ENCODE measurements at places on chromosomes 7 and 10.

- peak; percentile 49 for DNase-seq
These were observed 20.7 kb upstream of the ZMIZ1 start for GRCh38 chr10:79047875-79048638.

- DNase-seq: no peak
These were observed 128.0 kb downstream of the NRCAM start for GRCh38 chr7:108328174-108328651.

DNA sequence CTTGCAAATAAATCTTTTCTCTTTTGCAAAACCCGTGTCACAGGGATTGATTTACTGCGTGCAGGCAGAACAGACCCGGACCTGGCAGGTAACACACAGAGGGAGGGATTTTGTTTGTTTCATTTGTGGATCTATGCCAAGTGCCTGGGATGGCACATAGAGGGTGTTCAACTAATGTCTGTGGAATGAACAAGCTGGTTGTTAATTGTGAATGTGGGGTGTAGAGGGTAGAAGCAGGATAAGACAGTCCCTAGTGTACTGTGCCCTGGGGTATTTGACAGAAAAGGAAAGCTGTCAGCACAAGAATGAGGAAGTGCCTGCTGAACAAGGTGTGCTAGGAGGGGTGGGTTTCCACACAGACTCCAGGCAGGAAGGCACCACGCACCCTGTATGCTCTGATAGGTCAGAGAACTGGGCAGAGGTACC is 331.8 kb downstream of the CALN1 start:
- DNase-seq: no peak

DNA sequence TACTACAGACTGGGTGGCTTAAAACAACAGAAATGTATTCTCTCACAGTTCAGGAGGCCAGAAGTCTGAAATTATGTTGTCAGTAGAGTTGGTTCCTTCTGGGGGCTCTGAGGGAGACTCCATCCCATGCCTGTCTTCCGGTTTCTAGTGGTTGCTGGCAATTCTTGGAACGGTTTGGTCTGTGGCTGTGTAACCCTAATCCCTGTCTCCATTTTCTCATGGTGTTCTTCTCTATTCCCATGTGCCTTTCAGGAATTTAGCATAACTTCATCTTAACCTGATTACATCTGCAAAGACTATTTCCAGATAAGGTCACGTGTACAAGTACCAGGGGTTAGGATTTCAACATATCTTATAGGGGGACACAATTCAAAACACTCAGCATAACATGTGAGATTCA is 73.2 kb downstream of the FAM241B start:
- DNase-seq: no peak

GRCh38 chr7:146956321-146956720 is 839.7 kb downstream of the CNTNAP2 start:
- DNase-seq: no peak

DNA sequence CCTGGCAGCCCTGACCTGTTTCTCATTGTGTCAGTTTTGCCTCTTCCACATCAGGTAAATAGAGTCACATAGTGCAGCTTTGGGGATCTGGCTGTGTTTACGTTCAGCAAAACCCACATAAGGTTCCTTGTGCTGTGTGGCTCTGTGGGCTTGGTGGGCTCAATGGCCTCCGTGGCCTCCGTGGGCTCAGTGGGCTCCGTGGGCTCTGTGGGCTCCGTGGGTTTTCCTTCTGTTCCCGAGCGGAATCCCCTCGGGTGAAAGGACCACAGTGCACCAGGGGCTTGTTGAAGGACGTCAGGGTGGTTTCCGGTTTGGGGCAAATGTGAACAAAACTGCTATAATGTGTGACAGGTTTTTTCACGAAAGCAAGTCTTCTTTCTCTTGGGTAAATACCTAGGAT is 12.5 kb upstream of the DPYSL4 start:
- DNase-seq: no peak

- no peak for DNase-seq
These were observed 223.5 kb downstream of the SNX13 start for GRCh38 chr7:17716816-17717215.

GRCh38 chr7:101395376-101395775 is 32.7 kb downstream of the COL26A1 start:
- no peak for DNase-seq

DNA sequence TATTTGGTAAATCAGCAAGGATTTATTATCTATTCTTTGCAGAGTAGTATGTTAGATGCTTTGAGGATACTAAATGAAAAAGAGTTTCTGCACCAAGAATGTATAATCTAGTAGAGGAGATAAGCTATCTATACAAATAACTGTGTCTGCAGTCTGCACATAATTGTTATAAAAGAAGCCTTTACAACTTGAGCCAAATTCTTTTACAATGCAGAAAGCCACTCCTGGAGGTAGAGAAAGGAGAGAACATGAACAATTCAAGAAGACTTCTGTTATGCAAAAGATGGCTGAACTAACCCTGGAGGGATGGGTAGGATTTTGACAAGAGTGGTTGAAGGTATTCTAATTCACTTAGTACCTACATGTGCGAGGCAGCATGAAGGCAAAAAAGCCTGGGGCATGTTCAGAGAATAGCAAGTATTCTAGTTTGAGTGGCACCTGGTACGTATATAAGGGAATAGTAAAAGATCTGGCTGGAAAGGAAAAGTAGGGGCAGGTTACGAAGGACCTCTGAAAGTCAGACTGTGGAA is 251.1 kb upstream of the KAT6B start:
- DNase-seq: no peak

- DNase-seq: no peak
These were observed 12.2 kb downstream of the SFTPA2 start for GRCh38 chr10:79547973-79548372.

GRCh38 chr7:7932553-7932952 is 36.0 kb upstream of the GLCCI1 start:
- DNase-seq: no peak

GRCh38 chr7:136267822-136268221 is 290.7 kb upstream of the MTPN start:
- no peak for DNase-seq

DNA sequence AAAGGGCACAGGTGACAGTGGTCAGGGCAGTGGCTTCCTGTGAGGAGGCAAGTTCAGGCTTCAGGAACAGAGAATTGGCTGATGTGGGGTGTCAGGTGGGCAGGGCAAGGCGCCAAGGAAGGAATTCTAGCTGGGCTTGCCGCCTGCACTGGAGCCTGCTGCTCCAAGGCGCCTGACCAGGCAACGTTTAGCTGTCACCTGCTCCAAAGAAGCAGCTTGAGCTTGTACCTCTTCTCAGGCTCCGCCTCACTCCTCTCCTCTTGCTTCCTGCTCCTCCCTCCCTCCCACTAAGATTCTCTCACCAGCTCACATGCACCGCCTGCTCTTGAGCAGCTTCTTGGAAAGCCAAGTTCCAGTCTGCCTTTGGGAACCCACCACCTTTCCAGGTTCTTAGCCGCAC is 187.4 kb upstream of the GRB10 start:
- no peak for DNase-seq

GRCh38 chr10:81472927-81473470 is 402.0 kb upstream of the NRG3 start:
- DNase-seq: no peak

- DNase-seq: no peak
These were observed 228.2 kb downstream of the GFRA1 start for GRCh38 chr10:116044801-116045248.

- no peak for DNase-seq
These were observed 26.8 kb upstream of the CABCOCO1 start for GRCh38 chr10:61635932-61636331.

GRCh38 chr7:90033850-90034249 is 120.4 kb upstream of the STEAP1 start:
- no peak for DNase-seq

- DNase-seq: no peak
These were observed 115.3 kb upstream of the WDR11 start for GRCh38 chr10:120735773-120736371.

- DNase-seq: no peak
These were observed 145.9 kb downstream of the ARID5B start for GRCh38 chr10:62047228-62047892.

DNA sequence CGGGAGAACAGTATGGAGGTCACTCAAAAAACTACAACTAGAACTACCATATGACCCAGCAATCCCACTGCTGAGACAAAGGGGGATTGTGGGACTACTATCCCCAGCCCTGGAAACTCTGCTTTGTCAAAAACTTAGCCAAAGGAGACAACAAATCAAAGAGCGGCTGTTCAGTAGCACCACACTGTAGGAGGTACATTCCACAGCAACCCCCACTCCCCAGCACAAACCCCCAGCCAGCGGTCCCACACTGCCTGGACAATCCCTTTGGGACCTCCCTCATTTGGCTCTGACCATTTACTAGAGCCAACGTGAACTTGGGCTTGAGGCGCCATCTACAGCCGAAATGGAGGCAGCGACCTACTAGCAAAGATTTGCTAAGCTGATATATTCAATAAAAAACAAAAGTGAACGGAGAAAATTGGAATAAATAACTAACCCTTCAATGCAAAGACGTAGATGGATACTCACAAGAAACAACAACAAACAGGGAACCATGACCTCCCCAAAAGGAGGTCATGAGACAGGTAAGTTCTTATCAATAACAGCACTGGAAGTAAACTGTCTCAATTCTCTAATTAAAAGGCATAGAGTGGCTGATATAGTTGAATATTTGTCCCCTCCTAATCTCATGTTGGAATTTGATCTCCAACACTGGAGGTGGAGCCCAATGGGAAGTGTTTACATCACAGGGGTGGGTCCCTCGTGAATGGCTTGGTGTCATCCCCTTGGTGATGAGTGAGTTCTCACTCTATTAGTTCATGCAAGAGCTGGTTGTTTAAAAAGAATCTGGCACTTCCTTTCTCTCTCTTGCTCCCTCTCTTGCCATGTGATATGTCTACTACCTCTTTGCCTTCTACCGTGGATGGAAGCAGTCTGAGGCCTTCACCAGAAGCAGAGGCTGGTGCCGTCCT is 119.0 kb upstream of the KCNMA1 start:
- DNase-seq: no peak

DNA sequence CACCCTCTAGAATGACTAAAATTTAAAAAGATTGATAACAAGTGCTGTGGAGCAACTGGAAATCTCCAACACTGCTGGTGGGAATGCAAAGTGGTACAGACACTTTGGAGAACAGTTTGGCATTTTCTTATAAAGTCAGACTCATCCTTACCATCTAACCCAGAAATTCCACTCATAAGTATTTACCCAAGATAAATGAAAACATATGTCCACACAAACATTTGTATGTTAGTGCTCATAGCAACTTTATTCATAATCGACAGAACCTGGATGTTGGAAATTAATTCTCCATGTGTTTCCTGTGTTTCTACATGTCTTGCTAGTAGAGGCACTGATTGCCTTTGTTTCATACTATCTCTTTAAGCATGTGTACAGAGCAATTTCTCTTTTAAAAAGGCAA is 282.4 kb downstream of the AHR start:
- DNase-seq: no peak

GRCh38 chr10:72890086-72890485 is 3.5 kb upstream of the OIT3 start:
- DNase-seq: no peak

- no peak for DNase-seq
These were observed 56.0 kb downstream of the CCDC7 start for GRCh38 chr10:32501906-32502305.

GRCh38 chr7:83457022-83457892 is 191.7 kb downstream of the SEMA3E start:
- no peak for DNase-seq

GRCh38 chr7:41315764-41316163 is 387.1 kb downstream of the INHBA start:
- DNase-seq: no peak

GRCh38 chr10:32445036-32445435 is 904 bp upstream of the CCDC7 start:
- DNase-seq: no peak

DNA sequence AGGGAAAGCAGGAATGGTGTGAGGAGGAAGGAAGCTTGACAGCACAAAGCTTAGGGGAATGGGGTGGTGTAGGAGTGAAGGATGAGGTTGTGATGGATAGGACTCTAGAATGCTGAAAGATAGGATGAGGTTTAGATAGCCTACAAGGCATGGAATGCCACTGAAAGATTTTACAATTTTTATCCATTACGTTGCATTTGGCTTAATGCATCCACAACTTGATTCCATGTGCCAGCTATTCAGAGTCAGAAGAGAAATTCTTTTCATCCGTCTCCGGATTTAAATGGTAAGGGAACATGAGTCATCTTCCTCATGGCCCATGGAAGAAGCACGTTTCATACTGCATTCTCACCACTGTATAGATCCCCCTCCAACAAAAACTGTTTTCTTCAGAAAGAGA is 212.4 kb upstream of the BMPER start:
- DNase-seq: no peak

- no peak for DNase-seq
These were observed 296.1 kb downstream of the CDK14 start for GRCh38 chr7:90892213-90892612.

DNA sequence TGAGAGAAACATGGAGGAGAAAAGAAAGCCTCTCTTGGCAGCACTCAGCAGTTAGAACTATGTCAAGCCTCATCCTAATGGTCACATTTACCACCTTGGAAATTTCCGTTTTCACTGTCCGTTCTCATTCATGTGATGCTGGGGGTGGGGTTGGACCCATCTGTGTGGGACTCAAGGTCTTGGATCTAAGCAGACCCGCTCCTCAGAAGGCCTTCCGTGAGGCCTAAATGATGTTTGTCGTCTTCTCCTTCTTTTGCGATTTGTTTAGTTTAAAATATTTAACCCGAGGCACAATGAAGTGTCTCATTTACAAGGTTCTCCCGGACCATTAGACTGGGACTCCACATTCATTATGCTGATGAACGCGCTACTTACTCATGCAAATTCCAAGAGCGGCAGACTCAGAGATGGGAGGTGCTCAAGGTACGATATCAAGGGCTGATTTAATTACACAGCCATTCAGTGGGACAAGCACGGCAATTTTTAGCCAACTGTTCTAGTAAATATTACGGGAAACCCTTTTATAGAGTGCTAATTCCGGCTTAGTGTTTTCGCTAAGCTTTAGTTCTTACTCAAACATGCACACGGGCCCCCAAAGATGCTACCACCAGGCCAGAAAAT is 109.1 kb upstream of the EFCAB10 start:
- no peak for DNase-seq

DNA sequence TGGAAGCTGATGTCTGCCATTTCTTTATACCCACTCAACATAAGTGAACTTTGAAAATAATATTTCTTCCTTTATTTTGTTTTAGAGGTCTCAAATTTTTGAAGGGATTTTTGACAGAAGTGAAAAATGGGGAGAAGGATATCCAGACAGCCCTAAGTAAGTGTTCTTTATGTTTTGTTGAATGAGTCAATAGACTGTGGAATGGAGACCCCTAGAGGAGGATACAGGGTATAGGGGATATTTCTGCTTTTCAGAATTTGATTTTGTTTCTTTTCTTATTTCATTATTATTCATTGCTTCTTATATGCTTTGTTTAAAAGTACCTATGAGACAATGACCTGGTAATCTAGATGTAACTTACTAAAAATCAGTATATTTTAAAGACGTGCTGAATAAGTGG is 34.4 kb downstream of the PLEKHA8 start:
- no peak for DNase-seq

GRCh38 chr7:142749218-142749993 is at the start of gene PRSS1:
Gene PRSS1 (plus strand): TSS chr7:142749472. CDS start chr7:142749485, 13 bp downstream.
- DNase-seq: no peak

Measured in activated CD4-positive, alpha-beta T cell treated with anti-CD3 and anti-CD28 coated beads, Interleukin-2, amount 50 U/mL, for 1 hour (primary cell).